ENCODE measurements at places on chromosomes 2 and 18.

DNA sequence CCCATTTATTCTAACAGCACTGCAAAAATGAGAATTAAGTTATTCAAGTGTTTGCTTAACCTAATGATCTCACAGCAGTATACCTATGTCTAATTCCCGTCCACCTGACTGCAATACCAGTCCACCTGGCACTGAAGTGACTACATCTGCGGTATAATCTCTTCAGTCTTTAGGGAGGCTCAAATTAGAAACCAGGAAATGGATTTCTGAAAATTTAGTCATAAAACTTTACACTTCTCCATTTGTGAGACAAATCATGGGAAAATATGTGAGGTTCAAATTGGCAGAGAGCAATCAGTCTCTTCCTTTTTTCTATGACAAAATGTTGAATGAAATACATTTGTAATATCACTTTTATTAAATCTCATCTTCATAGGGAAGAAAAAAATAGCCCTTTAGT is 33.0 kb downstream of the FTCDNL1 start:
- DNase-seq: no peak

GRCh38 chr2:47093626-47094025 is 61.5 kb downstream of the STPG4 start:
- DNase-seq: no peak

- DNase-seq: no peak
These were observed 113.7 kb downstream of the XRCC5 start for GRCh38 chr2:216222650-216223352.

GRCh38 chr18:35817604-35818352 is 154.7 kb upstream of the RMP24 start:
- DNase-seq: no peak

DNA sequence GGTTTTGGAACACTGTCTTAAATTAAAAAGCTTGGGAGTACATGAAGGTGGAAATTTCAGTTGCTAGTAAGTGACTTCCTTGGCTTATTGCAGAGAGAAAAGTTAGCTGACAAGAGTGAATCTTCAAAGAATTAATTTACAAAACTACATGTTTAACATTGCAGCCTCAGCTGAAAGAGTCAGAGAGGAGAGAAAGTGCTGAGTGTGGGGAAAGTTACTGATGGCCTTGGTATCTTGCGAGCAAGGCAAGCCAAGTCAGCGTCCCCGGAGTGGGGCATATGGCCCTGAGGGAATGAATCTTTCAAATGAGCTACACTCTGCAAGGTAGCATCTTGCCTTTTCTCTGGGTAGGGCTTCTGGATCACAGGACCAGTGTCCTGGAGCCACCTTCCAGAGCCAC is 131.3 kb downstream of the LPIN1 start:
- DNase-seq: no peak

DNA sequence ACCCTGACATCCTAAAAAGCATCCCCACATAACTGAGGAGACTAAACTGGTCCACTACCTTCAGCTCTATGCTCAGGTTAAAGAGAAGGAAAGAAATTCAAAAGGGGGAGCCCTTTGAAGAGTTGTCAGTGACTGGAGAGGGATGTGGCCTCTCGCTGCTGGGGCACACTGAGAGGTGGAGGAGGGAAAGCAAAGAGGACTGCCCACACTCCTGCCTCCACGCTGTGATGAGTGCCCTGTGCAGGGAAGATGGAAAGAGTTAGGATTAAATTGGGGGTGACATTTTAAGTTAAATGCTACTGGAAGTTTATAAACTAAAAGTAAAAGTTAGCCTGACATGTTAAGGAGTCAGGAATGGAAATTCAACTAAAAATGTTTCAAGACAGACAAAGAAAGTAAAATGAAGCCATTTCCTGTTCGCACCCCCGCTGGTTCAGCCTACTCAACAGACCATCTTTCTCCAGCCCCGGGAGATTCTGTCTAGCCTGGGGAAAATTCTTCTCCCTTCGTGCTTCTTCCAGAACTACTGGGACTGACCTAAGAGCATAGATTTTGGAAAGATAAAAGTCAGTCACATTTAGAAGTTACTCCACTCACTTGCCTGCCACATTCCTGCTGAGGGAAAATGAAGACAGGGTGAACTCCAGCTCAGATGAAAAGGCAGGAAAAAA is 17.8 kb upstream of the INO80C start:
- DNase-seq: no peak

DNA sequence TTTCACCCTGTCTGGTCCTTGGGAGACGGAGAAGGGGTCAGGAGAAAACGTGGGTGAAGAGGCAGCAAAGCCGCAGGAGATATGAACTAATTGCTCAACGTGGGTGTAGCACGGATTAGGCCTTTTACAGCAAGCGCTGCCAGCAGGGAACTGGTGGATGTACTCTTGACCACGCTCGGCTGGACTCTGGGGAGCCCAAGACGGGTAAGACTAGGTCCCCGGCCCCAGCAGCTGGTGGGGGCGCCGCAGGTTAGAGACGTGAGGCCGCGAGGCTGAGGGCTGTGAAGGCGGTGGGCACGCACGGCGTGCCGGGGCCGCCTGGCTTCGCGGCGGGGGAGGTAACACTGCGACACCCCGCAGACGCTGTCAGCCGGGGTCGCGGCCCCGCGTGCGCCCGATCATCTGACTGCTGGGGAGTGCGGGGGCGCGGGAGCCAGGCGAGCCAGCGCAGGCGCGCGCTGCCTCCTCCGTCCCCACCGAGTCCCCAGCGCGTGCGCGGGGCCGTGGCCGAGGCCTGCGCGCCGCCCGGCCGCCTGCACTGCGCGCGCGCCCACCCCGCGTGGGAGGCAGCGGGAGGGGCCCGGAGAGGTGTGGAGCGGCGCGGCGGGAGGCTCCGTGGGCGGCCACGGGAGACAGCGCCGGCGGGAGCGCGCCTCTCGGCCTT is at the start of gene CLIP4:
CLIP4 (plus strand) TSS at position 470 of the 664 bp plus-strand sequence. CDS start 5,974 bp downstream, outside the sequence.
- DNase-seq: peak; percentile 68

GRCh38 chr2:113058411-113058994 is 495 bp upstream of the IL36RN start:
- DNase-seq: no peak

DNA sequence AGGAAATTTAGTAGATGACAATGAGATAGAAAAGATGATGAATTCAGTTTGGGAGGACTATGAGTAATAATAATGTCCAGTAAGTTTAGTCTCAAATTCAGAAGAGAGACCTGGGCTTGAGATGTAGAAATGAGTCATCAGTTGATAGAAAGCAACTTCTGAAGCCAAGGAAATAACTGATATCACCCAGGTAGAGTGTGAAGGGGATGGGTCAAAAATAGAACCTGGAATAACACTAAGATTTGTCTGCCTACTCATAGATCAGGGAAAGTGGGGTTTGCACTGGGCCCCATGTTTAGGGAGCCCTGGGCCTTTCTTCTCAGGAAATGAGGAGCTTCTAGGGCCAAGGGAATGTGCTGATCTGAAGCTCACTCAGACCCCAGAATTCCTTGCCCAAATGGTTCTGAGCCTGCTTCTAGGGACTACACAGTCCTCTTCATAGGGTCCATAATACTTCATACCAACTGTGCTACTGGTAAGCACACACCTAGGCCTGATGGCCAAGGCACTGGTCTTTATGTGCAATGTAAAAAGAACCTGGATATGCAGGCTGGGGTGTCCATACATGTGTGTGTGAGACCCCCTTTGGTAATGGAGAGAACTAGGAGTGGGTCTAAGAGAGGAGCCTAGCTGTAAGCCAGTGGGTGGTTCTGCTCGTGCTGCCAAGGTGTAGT is 141.2 kb downstream of the IKZF2 start:
- DNase-seq: no peak

DNA sequence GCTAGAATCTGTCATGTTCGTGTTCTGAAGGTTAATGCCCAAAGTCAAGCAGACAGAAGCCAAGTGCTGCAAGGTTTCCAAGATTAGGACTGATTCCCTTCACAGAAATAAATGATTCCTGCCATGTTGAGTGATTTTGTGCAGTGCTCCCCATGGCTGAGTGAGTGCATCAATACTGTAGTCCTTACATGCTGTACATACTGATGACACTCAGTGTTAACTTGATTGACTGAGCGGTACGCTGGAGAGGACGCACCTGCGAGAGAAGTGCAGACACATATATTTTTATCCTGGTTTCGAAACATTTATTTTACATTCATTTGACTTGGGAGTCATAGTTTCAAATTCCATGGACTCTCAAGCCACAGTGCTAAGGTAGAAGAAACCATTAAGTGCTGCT is 92.0 kb downstream of the ASXL3 start:
- peak; percentile 40 for DNase-seq

GRCh38 chr2:137947032-137947727 is 17.1 kb upstream of the HNMT start:
- DNase-seq: no peak

DNA sequence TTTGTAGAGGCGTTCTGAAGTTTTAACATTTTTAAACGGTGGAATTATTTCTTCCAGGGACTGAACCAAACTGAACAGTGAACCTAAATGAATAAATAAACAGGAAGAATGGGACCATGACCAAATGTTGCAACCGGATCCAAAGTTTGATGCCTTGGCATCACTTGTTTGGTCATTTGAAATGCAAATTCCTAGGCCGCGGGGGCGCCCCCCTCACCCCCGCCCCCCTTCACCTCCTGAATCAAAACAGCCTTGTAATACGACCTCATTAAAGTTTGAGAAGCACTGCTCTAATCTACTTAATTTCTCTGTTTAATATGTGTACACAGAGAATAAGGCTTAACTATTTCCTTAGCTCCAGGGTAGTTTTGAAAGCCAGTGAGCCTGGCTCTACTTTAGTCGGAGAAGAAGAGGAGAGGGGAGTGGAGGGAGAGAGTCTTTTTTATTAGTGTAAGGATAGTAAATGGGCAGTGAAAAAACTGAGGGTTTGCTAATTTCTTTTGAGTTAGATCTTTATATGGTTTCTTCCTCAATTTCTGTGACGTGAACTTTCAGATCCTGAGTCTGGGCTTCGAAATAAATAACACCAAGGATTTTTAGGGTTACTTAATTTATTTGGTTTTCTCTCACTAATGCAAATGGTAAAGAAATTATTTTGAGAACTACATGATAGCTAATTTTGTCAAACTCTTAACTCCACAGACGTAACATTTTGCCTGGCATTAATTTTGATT is 5.7 kb downstream of the C2orf80 start:
- DNase-seq: no peak

DNA sequence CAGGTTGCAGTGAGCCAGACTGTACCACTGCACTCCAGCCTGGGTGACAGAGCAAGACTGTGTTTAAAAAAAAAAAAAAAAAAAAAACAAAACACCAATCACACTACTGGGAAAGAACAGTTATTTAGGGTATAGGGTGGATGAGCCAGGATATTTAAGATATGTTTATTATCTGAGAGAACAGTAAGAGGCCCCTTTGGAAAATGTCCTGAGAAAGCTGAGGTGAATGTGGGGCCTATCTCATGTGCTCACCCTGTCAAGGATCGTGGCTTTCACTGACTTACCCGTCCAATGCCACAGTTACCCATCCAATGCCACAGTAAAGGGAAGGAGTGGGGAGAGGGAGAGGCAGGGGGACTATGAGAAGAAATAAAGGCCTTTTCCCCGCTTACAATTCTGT is 19.9 kb upstream of the ENOSF1 start:
- DNase-seq: no peak

- DNase-seq: no peak
These were observed 615.0 kb downstream of the DPP10 start for GRCh38 chr2:115057473-115057872.

- peak; percentile 60 for DNase-seq
These were observed 13.6 kb upstream of the THADA start for GRCh38 chr2:43609290-43609918.

DNA sequence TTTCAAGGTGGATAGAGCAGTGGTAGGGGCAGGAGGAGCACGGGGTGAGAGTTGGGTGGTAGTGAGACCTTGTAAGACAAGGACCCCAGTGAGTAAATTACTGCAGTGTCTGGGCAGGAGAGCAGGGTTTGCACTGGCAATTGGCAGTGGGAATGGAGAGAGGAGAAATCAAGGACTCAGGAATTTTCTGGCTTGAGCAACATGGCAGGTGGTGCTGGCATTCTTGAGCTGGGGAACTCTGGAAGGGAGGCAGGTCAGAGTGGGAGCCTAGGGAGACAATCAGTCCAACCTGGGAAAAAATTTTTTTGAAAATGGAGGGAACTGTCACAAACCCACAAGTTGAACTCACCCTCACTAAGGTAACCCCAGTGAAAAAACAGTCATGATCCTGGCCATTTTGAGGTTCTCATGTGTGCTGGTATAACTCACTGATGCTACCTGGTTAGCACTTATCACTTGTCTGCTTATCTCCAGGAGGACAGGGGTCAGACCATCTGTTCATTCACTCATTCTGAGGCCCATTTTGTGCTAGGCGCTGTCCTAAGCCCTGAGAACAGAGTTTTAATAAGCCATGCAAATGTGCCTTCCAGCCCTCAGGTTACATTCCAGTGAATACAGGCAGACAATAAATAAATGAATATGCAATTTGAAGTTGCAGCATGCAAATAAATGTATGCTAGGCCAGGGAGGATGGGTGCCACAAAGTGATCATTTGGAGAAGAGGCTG is 92.2 kb upstream of the SEC11C start:
- DNase-seq: no peak

GRCh38 chr2:159735648-159736047 is 23.3 kb downstream of the MARCHF7 start:
- no peak for DNase-seq

GRCh38 chr2:127893033-127893432 is 7.3 kb upstream of the AMMECR1L start:
- DNase-seq: no peak

DNA sequence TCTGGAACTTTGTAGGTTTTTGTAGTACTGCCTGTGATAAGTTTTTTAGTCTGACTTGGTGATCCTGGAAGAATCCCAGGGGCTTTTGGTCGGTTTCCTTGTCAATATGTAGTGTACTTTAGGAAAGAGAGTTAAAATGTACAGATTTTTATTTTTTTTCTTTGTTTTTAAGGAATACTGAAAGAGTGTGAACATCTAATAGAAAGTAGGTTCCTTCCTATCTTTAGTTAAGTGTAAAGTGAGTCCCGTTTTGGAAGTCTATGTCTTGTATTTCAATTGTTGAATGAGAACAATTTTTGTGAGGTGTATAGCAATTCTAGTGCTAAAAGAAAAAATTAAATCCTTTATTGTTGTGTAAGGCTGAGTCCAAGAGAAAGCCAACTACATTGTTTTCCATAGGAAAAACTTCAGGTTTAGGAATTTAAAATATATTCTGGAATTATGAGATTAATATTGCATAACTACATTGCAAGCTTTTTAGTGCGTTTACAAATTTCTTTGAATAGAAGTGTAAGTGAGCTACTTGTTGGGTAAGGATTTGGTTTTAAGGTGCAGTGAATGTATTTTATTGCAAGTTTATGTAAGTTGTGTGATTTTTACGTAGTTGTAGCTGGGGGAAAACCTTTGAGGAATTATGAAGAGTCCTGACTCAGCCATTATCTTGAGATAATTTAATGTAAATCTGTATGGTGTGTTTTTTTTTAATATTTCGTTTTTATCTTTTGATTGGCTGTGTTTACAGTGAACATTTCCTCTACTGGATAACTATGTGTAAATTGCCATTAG is 1.7 kb downstream of the VAPA start:
- DNase-seq: no peak

GRCh38 chr2:146031158-146031557 is 1511.2 kb upstream of the ZEB2 start:
- no peak for DNase-seq

All from HEK293T (cell line).